ENCODE measurements at places on chromosomes 1 and 21. TPM values are rescaled to one million over a fixed set of nuclear protein-coding genes. Genes with fewer than 3 reads are reported as not detected.

CFHR3 gene
- not detected for total RNA-seq

OR2M3 gene
- not detected for total RNA-seq

OR2AK2 gene
- not detected for total RNA-seq

DMBX1 gene
- not detected for total RNA-seq

DNA sequence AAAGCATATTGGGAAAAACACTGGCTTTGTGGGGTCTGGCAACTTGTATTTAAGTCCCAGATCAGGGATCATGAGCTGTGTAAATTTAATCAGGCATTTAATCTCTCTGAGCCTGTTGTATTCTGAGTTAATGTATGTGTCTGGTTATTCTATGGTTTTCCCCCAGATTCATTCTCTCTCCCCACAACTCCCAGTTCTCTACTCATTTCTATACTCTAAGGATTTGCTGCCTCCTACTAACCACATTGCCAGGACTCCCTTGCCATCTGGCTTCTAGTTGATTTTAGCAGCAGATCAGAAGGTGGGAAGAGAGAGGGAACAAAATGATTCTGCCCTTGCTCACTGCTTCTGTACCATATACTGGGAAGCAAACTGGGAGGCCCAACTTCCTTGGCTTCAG is 31.4 kb upstream of the S1PR1 start:
- H3K36me3 ChIP-seq: no peaks in the 10 kb centered on the region
- no peak overlapping the region for H3K4me3 ChIP-seq
- no peak overlapping the region for H3K27ac ChIP-seq
- H3K4me1 ChIP-seq: peaks cover 19% of the 10 kb centered on the region
- no peak for DNase-seq

DNA sequence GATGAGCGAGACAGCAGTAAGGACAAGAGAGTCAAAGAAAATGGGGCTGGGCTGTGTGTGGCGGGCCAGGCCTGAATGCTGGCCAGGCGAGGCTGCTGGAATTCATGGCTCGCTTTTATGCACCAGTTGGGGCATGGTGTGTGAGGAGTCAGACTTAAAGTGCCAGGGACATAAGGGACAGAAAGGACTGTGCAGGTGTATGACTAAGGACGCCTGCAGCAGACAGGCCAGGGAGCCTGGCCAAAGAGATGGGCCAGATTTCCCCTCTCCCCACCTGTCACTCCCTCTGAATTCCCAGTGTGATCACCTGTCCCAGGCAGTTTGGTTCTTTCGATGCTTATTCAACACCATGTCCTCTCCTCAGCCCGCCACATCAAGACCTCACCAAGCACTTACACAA is 16.9 kb upstream of the SMIM12 start:
- no peak overlapping the region for H3K27ac ChIP-seq
- H3K27me3 ChIP-seq: no peaks in the 10 kb centered on the region
- no peaks in the 10 kb centered on the region for H3K36me3 ChIP-seq

DNA sequence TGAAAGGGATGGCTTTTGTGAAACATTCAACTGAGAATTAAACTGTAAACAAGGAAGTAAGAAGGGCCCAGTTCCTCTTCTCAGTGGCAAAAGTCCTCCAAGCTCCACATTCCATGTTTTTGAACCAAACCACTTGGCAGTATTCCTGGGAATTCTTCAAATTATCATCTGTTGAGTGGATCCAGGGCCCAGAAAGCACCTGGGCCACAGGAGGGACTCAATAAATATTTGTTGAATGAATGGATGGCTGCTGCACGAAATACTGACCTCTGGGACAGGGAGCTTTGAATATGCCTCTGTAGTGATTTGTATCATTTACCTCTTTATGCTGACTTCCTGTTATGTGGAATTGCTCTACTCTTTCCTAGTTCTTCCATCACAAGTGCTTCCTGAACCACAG is 4.7 kb downstream of the SLC35F3 start:
- H3K4me1 ChIP-seq: no peaks in the 10 kb centered on the region
- H3K27ac ChIP-seq: no peak overlapping the region
- peaks cover 3% of the 10 kb centered on the region for H3K27me3 ChIP-seq
- no peaks in the 10 kb centered on the region for H3K36me3 ChIP-seq
- no peak for DNase-seq

DNA sequence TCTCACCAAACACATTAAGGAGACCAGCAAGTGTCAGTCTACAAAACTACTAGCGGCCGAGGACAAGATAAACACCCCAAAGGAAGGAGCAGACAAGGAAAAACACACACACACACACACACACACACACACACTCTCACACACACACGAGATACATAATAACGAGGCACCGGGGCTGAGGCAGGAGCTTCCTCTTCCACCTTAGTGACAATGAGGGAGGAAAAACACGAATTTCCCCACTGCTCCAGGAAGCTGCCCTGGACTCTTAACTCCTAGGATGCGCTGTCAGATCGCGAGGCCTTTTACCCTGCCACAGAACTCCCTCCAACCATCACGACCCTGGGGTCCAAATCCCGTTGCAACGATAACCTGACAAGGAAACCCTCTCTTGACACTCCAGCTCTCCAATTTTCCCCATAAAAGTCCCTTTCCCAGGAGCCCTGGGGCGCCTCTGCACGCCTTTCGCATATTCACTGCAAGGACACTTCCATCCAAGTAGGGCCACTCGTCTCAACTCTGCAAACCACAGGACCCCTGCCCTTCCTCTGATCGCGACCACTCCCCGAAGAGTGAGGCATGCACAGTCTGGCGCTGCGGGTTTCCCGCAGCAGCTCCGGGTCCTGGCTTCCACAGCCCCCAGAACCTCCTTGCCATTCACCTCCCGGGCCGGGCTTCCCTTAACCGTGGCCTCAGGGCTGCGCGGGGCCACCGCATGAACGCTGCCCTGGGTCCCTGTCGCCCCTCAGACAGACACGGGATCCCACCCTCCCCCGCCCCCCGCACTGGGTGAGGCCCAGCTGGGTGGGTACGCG is 581 bp downstream of the ETV3 start:
- peaks cover 33% of the 10 kb centered on the region for H3K36me3 ChIP-seq
- H3K27me3 ChIP-seq: no peaks in the 10 kb centered on the region
- no peak for DNase-seq
- H3K4me1 ChIP-seq: peaks cover 5% of the 10 kb centered on the region
- H3K27ac ChIP-seq: peak overlapping the region; percentile 97

DNA sequence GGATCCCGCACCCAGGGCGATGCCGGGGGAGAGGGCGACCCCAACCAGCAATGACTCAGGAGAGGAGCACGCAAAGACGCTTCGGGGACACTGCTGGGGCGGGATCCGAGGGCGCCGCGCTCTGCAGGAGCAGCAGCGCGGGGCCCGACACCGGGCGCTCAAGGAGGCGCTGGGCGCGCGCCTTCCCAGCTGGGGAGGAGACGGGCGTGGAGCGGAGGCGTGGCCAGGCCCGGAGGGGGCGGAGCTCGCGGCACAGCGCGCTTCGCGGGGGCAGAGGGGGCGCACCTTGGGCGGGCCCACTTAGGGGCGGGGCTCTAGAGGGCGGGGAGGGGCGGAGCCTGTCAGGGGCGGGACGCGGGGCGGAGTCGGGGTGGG is 369 bp downstream of the SUMO3 start:
- peaks cover 5% of the 10 kb centered on the region for H3K4me1 ChIP-seq
- peak overlapping the region; percentile 82 for H3K27ac ChIP-seq
- no peaks in the 10 kb centered on the region for H3K36me3 ChIP-seq
- H3K4me3 ChIP-seq: peak overlapping the region; percentile 85
- DNase-seq: peak; percentile 93

GRCh38 chr21:40129809-40130208 is 262.6 kb downstream of the PCP4 start:
- no peaks in the 10 kb centered on the region for H3K4me1 ChIP-seq
- no peak overlapping the region for H3K27ac ChIP-seq
- DNase-seq: no peak
- H3K4me3 ChIP-seq: no peak overlapping the region

DNA sequence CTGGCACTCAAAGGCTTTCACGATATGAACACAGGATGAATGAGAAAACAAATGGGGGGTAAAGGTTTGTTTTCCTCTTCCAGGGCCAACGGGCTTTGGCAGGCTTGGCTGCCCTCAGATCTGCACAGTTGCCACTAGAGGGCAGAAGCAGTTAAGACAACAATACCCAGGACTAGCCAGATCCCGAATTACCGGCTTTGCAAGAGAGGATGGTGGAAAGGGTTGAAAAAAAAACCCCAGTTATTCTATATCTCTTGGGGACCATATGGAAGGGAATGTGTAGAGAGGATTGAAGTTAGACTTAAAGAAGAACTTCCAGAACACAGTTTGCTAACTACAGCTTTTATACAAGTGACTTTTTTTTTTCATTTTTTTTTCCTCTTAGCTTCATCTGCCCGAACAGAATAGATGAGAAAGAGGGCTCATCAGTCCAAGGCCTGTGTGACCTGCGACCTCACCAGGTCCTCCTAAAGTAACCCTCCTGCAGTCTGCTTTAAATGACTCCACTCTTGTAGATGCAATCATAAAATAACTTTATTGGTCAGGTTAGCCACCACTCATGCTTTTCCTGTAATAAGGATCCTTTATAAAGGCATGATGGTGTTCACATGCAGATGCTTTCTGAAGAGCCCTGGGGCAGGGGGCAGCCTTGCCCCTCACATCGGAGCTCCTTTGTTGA is 10.7 kb downstream of the FMOD start:
- H3K36me3 ChIP-seq: peaks cover 10% of the 10 kb centered on the region
- H3K27me3 ChIP-seq: no peaks in the 10 kb centered on the region
- no peak overlapping the region for H3K4me3 ChIP-seq
- H3K27ac ChIP-seq: peak overlapping the region; percentile 3

DNA sequence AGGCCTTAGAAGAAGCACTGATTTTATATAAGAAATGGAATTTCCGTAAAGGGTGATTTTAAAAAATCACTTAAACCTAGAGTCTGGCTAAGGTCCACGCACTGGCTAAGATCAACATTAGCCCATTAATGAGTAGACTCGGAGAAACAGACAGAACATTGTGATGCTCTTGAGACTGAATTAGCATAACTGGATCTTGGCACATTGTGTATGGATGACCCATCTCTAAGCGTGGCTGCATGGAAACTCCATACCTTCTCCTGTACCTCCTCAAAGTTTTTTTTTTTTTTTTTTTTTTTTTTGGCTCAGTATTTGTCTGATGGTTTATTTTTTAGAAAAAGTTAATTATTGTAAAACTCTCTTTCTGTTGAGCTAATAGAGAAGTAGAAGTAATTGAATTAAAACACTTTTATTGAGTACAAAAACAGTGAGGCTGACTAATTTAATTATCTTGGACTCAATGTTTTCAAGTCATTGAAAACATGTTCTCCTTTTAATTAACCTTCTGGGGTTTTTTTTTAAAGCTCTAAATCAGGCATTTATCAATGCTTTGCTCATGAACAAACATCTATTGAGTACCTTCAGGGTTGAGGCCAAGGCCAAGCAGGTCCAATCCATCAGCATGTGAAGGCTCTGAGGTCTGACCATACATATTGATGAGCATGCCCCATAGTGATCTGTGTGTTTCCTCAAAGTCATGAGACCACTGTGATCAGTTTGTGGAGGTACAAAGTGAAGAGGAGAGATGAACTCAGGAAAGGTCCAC is 74.0 kb downstream of the TLR5 start:
- H3K36me3 ChIP-seq: no peaks in the 10 kb centered on the region
- no peaks in the 10 kb centered on the region for H3K4me1 ChIP-seq
- DNase-seq: no peak

GRCh38 chr1:154689083-154689482 is 81.1 kb upstream of the ADAR start:
- H3K36me3 ChIP-seq: no peaks in the 10 kb centered on the region
- DNase-seq: no peak
- H3K27ac ChIP-seq: no peak overlapping the region
- H3K4me1 ChIP-seq: no peaks in the 10 kb centered on the region

DNA sequence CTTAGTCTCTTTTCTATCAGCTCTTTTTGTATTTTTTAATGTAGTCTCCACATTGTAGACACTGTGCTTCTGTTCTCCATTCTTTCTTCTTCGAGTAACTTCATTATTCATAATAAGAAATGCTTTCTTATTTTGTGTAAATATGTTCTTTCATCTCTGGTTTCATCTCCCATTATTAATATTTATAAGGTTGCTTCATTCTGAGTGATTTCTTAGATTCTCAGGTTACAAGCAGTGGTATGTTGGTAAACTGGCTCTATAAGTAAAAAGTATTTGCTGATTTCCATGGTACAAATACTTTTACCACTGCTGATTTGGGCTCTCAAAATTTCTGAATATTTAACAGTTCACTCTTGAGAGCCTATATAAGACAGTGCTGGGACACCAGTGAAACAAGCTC is 81.3 kb downstream of the CDC14A start:
- DNase-seq: no peak
- no peaks in the 10 kb centered on the region for H3K4me1 ChIP-seq
- H3K36me3 ChIP-seq: no peaks in the 10 kb centered on the region

GRCh38 chr1:28976248-28976647 is 61.9 kb downstream of the EPB41 start:
- H3K27me3 ChIP-seq: no peaks in the 10 kb centered on the region
- H3K36me3 ChIP-seq: no peaks in the 10 kb centered on the region
- no peaks in the 10 kb centered on the region for H3K4me1 ChIP-seq
- no peak overlapping the region for H3K4me3 ChIP-seq
- H3K27ac ChIP-seq: no peak overlapping the region

Measured in ascending aorta (tissue), 2 donors.